Esophagus muscularis mucosa (tissue), 4 donors: ENCODE measurements at places on chromosomes 11 and 22.

- peak; percentile 97 for DNase-seq
Measured at GRCh38 chr11:118930094-118930712, 4.5 kb upstream of the BCL9L start.

DNA sequence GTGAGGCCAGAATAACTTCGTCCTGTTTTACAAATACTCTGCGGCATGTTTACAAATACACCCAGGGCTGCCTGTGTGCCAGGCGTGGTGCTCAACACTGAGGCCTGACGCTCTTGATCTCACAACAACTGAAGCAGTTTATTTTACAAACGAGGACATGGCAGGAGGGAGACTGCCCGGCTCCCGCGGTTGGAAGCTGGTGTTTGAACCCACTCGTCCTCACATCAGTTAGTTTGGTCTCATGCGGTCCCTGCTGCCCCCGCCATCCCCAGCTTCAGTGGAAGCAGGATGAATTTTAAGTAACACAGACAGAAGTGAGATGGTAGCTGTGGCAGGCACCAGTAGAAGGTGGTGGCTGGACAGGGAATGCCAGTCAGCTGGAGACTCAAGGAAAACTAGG lies 16.4 kb downstream of the KIAA0930 start:
- DNase-seq, result no peak

DNA sequence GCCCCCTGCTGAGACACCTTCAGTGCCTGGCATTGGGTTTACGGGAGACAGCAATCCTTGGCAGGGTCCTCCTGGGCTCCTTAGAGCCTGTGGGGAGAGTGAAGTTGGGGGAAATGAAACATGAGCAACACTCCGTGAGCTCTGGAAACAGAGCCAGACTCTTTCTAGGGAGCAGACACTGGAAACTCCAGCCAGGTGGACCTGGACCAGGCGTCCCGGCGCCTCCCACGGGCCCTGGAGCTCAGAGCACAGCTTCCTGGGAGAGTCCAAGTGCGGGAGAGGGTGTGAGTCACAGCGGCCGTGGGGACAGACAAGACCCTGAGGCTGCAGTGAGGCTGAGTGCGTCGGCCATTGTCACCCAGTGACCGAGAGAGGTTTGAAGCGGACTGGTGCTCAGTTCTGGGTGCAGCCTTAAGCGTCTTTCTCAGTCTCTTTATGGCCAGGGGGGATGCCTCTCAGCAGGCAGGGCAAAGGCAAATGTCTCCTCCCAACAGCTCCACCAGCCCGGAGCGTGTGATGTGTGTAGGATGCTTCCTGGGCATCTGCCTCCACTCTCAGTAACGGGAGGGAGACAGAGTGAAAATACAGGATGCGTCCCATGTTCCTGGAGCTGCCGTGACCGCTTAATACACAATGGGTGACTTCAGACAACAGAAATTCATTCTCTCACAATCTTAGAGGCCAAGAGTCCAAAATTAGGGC lies 399.2 kb downstream of the SHANK2 start:
- no peak for DNase-seq

GRCh38 chr22:48488149-48488551 lies 1339.5 kb downstream of the BRD1 start:
- no peak for DNase-seq

- DNase-seq, result peak; percentile 70
Measured at GRCh38 chr11:130721023-130721681, 195.1 kb downstream of the SNX19 start.

- no peak for DNase-seq
Measured at GRCh38 chr11:64357904-64358535, 942 bp upstream of the RPS6KA4 start.

- DNase-seq, result no peak
Measured at GRCh38 chr22:28917747-28918549, 34.6 kb downstream of the ZNRF3 start.

DNA sequence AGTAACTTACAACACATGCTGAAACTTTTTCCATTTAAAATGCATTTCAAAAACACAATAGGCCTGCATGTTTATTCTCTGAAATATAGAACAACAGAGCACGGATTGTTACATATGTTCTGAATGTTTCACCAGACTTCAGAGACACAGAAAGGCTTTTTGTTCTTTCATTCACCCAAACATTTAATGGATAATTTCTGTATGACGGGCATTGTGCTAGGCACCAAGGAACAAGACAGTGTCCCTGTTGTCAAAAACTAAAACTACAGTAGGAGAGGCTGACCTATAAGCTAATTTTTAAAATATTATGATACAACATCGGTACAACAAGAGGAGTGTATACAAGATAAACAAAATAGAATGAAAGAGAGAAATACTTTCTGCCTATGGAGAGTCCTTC lies 81.9 kb upstream of the TEAD1 start:
- DNase-seq, result no peak

GRCh38 chr22:45817745-45818423 lies 146.2 kb downstream of the ATXN10 start:
- peak; percentile 60 for DNase-seq

- no peak for DNase-seq
Measured at GRCh38 chr22:26514419-26515161, 2.3 kb upstream of the TFIP11 start.

GRCh38 chr22:43455846-43456245 lies 44.0 kb downstream of the MPPED1 start:
- DNase-seq, result no peak
